IPS-NIHi11 (cell line): ENCODE measurements at places on chromosomes 6 and 20.

DNA sequence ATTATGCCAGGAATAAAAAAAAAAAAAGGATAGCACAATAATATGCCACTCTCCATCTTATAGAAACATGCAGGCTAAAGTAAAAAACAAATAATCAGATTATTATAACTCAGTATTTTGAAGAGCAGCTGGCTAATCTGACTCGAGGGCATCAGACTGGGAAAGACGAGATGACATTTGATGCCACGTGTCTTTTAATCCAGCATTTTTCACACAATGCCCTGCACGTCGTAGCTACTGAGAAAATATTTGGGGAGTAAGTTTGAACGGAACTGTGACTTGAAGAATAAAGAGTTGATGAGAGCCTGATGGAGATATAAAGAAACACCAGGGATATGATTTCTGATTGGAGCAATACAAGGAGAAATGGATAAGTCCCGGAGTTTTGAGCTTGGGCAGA lies 237.7 kb downstream of the ARID1B start:
- DNase-seq, result no peak

DNA sequence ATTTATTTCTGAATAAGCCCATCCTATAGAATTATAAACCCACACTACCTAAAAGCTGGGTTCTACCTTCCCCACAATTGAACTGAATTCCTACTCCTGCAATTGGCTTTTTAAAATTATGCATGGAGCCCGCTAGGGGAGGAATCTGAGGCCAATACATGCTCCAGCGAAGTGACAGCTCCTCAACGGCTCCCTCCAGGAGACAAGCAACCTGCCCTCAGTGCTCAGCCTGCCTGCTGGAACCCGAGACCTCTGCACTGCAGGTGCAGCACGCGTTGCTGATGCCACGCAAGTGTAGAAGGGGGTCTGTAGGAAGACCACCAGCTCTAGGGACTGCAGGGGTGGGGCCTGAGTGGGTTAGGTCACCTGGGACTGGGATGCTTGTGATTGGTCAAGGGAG lies 170.2 kb upstream of the CDYL start:
- DNase-seq, result no peak

- no peak for DNase-seq
Observed at GRCh38 chr6:106128981-106129781, 43.0 kb downstream of the PRDM1 start.

DNA sequence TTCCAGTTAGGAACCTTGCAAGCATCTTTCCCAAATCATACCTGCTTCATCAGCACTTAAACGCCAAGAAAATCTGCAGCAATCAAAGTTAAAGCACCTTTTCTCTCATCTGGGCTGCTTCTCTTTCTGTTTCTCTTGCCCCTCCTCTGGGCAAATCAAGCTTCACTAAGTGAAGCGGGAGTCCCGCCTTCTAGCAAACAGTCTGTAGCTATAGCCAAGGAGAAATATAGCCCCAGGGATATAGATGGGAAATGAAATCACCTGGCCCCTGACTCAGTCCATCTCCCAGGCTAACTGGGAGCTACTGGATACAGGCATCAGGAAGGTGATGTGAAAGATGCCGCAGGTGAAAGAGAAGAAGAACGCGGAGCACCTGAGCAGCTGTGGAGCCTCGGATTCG lies 481.9 kb downstream of the C6orf118 start:
- no peak for DNase-seq

GRCh38 chr6:11806561-11807317 lies 28.1 kb upstream of the ADTRP start:
- DNase-seq, result no peak

GRCh38 chr6:38187325-38187724 lies 367.8 kb downstream of the ZFAND3 start:
- DNase-seq, result no peak

- DNase-seq, result no peak
Observed at GRCh38 chr6:159852877-159853276, 37.9 kb upstream of the MAS1 start.

DNA sequence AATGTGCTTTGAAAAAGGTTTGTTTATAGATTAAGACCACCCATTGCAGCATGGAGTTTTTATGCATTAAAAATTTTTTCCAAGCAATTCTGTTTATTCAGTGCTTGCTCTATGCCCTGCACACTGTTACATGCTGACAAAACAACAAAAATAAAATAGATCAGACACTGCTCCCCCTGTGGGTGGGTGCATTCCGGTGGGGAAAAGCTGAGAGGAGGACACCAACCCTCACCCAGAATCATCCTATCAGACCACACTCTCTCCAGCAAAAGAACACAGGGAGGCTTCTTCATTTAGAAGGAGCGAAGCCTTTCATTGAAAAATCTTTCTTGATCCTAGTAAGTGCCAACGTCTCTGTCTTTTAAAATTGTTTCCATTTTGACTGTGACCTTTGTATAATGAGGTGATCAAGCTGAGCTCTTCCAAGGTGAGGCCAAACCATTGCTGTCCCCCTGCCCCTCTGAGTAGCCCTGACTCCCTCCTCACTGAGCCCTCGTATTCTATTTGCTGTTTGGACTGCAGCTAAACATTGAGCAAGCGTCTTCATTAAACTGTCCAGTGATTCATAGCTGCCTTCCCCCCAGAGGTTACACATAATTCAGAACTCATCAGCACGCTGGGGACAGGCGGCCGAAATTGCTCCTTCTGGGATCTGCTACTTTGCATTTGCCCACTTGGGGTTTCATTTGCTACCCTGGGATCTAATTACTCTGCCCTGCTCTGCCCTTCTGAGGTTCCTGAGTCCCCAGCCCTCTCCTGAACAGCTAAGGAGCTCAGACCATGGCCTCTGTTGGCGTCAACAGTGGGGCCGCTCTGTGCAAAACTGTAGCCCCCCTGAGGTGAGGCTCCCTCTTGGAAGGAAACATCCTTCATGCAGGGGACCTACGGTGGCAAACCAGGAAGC lies 102.4 kb downstream of the F13A1 start:
- no peak for DNase-seq

DNA sequence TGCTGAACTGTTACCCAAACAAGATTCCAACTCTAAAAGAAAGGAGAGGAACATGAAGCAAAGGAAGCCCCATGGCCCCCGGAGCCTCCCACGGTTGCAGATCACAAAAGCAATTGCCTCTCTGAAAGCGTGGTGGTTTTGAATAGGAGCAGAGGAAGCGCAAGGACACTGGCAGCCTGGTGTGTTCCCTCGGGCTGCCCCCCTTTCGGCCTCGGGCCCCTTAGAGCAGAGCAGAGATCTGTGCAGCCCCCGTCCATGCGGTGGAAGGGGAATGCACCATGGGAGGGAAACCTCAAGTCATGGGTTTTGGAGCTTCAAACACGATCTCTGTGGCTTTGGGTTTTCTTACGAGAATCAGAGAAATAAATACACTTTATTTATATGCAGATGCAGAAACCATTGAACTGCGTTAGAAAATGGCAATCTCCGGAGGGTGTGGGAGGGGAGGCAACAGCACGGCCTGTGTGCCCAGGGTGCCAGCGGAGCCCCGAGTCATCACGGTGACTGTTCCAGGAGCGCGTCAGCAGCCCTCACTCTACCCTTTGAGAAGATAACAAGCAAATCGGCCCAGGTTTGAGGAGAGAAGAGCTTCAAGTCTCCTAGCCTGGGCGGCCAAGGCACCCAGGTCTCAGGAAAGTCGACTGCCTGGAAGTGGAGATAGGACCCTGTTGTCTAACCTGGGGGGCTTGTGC lies 20.5 kb downstream of the FOXF2 start:
- peak; percentile 64 for DNase-seq
